ENCODE measurements at places on chromosomes 3 and 15. TPM values are rescaled to one million over a fixed set of nuclear protein-coding genes. Genes with fewer than 3 reads are reported as not detected.

DNA sequence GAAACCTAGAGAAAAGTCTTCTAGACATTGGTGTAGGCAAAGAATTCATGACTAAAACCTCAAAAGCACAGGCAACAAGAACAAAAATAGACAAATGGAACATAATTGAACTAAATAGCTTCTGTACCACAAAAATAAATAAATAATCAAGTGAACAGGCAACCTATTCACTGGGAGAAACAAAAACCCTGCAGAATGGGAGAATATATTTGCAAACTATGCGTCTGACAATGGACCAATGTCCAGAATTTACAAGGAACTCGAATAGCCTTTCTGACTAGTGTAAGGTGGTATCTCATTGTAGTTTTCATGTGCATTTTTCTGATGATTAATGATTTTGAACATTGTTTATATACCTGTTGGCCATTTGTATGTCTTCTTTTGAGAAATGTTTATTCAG is 37.0 kb upstream of the GCSAM start:
- no peak for DNase-seq

DNA sequence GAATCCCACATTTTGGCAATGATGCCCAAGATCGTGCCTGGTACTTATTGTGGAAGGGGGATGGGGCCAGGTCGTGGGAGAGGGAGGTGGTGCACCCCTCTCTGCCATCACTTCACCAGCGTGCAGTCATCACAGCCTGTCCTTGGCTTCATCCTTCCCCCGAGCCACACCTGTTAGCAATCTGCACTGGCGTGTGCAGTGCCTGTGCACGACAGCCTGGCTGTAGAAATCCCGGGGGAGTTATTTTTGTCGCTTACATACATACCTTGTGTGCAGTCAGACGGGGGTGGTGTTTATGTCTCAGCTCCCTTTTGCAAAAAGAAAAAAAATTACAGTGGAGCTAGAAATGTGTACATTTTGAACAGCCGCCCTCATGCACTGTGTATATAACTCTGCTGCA is 216.0 kb downstream of the TLE3 start:
- no peak for DNase-seq

- DNase-seq, result no peak
Observed at GRCh38 chr15:57237301-57237642, 139.0 kb upstream of the CGNL1 start.

DNA sequence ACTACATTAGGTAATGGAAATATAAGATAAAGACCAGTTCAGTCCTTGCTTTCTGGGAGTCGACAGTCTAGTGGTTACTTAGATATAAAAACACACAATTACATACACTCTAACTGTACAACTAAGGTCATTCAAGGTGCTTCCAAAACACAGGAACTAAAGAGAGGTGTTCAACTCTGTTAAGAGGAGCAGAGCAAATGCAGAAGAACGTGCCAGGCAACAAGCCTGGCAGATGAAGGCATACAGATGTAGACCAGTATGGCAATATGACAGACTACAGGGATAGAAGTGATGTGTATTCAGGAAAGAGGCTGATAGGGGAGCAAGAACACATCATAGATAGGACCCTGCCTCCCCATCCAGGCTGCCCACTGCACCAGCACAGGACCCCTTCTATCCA is 78.3 kb downstream of the CBLB start:
- DNase-seq, result no peak

DYNC1LI1 gene
- total RNA-seq, result 11.2 TPM

LZTFL1 gene
- total RNA-seq, result 6.4 TPM

Data from HT-29 (cell line).